Activated CD8-positive, alpha-beta memory T cell treated with anti-CD3 and anti-CD28 coated beads for 24 hours (primary cell): ENCODE measurements at places on chromosomes 12 and 14.

DNA sequence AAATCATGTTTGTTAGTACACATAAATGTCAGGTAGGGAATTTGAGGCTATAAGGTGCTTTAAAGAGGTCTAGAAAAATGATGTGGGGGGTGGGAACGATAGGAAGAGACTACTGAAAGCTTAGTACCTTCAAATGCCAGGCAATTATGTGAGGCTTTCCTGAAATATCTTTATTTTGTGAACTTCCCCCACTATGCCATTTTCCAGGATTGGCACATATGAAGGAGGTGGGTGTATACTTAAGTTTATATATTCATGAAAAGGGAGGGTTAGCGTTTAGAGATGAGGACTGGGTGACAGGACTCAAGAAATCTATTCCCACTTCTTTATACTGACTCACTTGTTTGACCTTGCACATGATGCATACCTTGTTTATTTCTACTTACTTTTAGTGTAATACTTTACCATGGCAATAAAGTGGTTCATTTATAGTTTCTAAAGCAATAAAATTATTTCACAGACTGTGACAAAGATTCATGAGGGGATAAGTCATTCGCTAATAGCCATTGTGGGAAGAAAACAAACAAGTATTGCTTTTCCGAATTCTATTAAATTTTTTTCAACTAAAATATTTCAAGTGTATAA is 77.1 kb downstream of the PLEKHA5 start:
- DNase-seq = no peak

DNA sequence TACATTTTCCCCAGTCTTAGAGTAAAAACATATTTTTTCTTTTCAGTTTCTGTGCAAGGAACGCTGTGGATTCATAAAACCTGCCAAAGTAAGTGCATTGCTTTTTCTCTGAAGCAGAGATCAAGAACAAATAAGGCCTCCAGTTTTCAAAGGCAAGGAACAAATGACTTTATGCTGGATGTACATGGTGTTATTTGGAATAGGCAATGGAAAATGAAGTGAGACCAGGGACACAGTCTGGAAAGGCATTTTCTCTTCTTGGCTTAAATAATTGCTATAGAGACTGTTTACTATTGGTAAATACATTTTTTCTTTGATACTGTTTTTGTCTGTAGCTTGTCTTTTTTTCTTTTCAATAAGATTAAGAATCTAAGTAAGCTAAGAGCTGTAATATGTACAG is 725.9 kb upstream of the MDGA2 start:
- no peak for DNase-seq

- no peak for DNase-seq
These were observed 210.3 kb downstream of the RMST start for GRCh38 chr12:97672870-97673269.

DNA sequence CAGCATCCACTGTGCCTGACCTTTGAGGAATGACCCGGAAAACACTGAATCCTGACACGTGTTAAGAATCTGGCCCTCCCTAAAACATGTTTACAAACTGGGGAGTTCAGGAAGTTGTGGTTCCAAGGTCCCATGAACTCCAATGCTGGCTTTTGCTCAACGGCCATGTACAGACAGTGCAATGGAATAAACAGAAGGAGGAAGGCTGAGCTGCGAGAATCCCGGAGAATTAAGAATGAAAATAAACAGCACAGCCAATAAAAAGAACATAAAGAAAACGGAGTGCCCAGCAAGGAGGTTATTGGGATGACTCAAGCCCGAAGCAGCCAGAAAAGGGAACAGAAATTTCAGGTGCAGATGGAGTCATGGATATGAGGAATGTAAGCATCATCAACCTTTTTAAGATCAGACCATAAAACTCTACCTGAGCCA is 32.3 kb downstream of the BCL11B start:
- DNase-seq = no peak

DNA sequence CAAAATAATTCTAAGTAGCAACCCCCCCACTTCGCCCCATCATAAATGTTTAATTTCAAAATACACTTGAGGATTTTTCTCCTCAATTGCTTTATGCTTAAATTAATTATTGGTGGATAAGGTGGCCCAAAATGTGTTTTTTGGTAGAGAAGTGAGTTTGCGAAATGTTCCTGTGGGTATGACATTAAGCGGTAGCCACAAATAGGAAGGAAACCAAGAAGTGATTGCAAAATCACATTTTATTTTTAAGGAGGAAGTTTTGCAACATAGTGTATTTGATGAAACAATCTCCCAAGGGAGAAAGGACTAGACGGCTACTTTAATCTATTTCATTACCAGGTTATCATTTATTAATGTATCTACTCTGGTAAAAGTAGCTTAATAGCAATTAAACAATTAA is 25.5 kb downstream of the SLC25A3 start:
- DNase-seq = no peak

- DNase-seq = no peak
These were observed 606 bp downstream of the TNFAIP2 start for GRCh38 chr14:103123634-103124500.
